ENCODE measurements at places on chromosomes 2 and 18. TPM values are rescaled to one million over a fixed set of nuclear protein-coding genes. Genes with fewer than 3 reads are reported as not detected.
A peak's percentile ranks its signal among the peaks of the same experiment; 100 is the strongest.

Gene ABCG5
- not detected for total RNA-seq

DNA sequence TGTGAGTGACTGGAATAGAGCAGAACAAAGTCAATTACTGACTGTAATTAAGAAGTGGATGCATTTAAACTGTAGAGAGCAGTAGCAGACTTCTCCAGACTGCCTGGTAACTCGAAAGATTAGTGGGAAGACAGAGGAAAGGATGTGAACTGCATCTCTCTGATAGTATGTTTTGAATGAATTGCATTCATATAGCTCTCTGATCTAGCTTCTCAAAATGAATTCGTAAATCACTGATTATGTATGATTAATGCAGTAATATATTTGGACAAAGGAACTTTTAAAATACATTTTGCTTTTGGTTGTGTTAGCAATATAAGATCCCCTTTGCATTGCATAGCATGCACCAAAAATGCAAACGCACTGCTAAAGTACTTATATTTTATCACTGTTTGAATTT is 304.0 kb downstream of the ARHGAP15 start:
- H3K4me1 ChIP-seq = no peaks in the 10 kb centered on the region
- peak; percentile 31 for ATAC-seq
- H3K27ac ChIP-seq = no peak overlapping the region
- no peak overlapping the region for H3K4me3 ChIP-seq
- no peaks in the 10 kb centered on the region for H3K36me3 ChIP-seq
- no peaks in the 10 kb centered on the region for H3K27me3 ChIP-seq

- ATAC-seq = no peak
- H3K27me3 ChIP-seq = no peaks in the 10 kb centered on the region
- no peak overlapping the region for H3K4me3 ChIP-seq
- H3K36me3 ChIP-seq = no peaks in the 10 kb centered on the region
- no peak overlapping the region for H3K27ac ChIP-seq
Observed at GRCh38 chr2:149617476-149617875, 29.9 kb upstream of the MMADHC start.

DNA sequence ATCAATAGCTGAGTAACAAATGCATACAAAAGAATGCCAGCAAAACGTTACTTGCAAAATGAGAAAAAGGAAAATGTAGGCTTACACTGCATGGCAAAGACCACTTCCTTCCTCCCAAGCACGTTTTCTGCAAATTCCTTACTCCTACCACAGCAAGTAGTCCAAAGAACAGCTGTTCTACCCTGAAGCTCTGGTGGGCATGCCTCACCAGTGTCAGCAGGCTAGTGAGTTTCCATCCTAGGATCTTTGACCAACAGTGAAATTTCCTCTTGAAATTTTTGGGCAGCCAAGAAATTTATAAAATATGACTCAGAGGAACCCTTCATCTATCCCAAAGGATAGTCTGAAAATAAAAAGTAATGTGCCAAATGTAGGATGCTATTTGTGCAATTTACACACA is 123.9 kb downstream of the ZNF532 start:
- ATAC-seq = no peak
- no peaks in the 10 kb centered on the region for H3K27me3 ChIP-seq
- H3K4me1 ChIP-seq = no peaks in the 10 kb centered on the region
- no peak overlapping the region for H3K27ac ChIP-seq

GRCh38 chr2:174009488-174010223 is 44.5 kb upstream of the SP3 start:
- no peak overlapping the region for H3K27ac ChIP-seq
- no peaks in the 10 kb centered on the region for H3K4me1 ChIP-seq
- no peaks in the 10 kb centered on the region for H3K27me3 ChIP-seq

Gene NRP2
- total RNA-seq = 278 TPM

Gene GRP
- total RNA-seq = not detected

- H3K4me1 ChIP-seq = peaks cover 13% of the 10 kb centered on the region
- no peaks in the 10 kb centered on the region for H3K36me3 ChIP-seq
- H3K27ac ChIP-seq = no peak overlapping the region
- ATAC-seq = no peak
- H3K27me3 ChIP-seq = no peaks in the 10 kb centered on the region
Observed at GRCh38 chr2:54553775-54554174, 97.6 kb downstream of the SPTBN1 start.

DNA sequence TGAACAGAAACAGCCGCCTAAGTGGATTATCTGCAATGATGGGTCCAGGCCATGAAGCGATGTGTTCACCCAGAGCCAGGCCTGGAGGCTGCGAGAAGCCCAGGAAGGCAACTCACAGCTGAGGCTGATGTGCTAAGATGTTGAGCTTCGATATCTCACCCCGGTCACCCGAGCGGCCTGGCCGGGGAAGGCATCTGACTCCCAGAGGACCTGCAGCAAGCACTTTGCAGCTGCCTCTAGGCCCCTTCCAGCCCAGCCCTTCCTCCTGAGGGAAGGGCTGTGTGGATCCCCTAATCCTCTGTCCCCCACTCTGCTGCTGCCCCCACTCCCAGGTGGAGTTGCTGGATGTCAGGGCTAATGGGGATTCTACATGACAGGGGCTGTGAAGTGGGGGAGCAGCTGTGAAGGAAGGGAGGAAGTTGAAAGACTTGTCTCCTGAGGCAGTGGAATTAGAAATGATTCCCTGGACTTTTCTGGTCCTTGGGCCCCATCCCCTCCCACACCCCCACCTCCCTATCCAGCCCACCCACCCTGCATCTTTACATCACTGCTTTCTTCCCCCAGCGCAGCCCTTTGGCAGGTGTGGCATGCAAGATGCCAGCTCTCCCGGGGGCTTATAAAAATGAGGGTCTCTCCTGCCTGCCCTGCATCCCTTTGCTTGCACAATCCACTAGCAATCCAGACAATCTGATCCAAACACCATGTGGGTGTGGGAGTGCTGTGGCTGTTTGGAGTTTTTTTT is 4.3 kb downstream of the ATP6V1B1 start:
- no peak overlapping the region for H3K27ac ChIP-seq
- ATAC-seq = no peak
- H3K36me3 ChIP-seq = no peaks in the 10 kb centered on the region
- no peaks in the 10 kb centered on the region for H3K4me1 ChIP-seq

DNA sequence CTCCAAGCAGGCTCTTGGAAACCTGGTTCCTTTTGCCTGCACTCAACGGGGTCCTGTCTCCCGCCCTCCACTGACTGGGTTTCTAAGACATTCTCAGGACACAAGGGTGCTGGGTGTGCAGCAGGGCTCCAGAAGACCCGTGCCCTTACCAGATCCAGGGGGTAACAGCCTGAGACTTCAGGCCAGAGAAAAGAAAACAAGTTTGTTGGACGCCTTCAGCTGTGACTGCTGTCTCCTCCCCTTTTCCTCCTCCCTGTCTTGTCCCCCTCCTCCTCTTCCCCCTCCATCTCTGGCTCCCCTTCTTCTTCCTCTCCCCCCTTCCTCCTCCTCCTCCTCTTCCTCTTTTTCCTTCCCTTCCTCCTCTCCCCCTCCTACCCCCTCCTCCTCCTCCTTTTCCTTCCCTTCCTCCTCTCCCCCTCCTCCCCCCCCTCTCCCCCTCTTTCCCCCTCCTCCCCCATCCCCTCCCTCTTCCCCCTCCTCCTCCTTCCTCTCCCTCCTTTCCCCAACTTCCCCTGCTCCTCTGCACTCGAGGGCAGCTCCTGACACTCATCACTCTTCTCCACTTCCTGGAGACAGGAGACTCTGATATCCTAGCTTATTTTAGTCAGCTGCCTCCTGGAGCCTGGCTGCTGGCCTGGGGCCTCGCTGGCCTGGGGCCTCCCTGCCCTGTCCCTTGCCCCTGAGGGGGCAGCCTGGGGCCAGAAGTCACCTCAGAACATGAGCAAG is 12.4 kb downstream of the ADRA2B start:
- H3K36me3 ChIP-seq = no peaks in the 10 kb centered on the region
- no peak for ATAC-seq
- H3K4me3 ChIP-seq = no peak overlapping the region
- H3K27me3 ChIP-seq = peaks cover 8% of the 10 kb centered on the region

- no peak overlapping the region for H3K27ac ChIP-seq
- peaks cover 31% of the 10 kb centered on the region for H3K4me1 ChIP-seq
- no peak overlapping the region for H3K4me3 ChIP-seq
- no peaks in the 10 kb centered on the region for H3K27me3 ChIP-seq
- no peaks in the 10 kb centered on the region for H3K36me3 ChIP-seq
Observed at GRCh38 chr2:120109186-120110061, 96.5 kb downstream of the EPB41L5 start.

GRCh38 chr2:96152304-96153161 is 7.3 kb upstream of the DUSP2 start:
- no peak overlapping the region for H3K27ac ChIP-seq
- ATAC-seq = no peak
- H3K27me3 ChIP-seq = peaks cover 10% of the 10 kb centered on the region
- H3K4me3 ChIP-seq = no peak overlapping the region
- peaks cover 11% of the 10 kb centered on the region for H3K4me1 ChIP-seq

GRCh38 chr18:28995319-28995718 is 818.4 kb upstream of the CDH2 start:
- no peaks in the 10 kb centered on the region for H3K36me3 ChIP-seq
- no peaks in the 10 kb centered on the region for H3K4me1 ChIP-seq
- no peak overlapping the region for H3K27ac ChIP-seq
- no peak overlapping the region for H3K4me3 ChIP-seq

DNA sequence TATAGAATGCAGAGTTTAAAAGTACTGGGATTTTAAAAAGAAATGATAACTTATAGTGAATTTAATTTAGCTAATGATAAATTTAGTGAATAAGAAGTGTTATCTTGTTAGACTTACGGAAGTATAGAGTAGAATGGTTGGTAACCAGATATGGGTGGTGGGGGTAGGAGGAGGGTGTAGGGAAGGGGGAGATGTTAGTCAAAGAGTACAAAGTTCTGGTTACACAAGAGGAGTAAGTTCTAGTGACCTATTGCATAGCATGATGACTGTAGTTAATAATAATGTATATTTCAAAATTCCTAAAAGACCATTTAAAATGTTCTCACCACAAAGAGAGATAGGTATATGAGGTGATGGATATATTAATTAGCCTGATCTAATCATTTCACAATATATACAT is 184.8 kb upstream of the STON1 start:
- peaks cover 62% of the 10 kb centered on the region for H3K4me1 ChIP-seq
- no peaks in the 10 kb centered on the region for H3K27me3 ChIP-seq
- no peaks in the 10 kb centered on the region for H3K36me3 ChIP-seq

GRCh38 chr2:176502619-176503018 is 233.4 kb downstream of the MTX2 start:
- H3K27me3 ChIP-seq = no peaks in the 10 kb centered on the region
- H3K4me3 ChIP-seq = no peak overlapping the region
- no peak for ATAC-seq
- no peak overlapping the region for H3K27ac ChIP-seq

- peaks cover 13% of the 10 kb centered on the region for H3K36me3 ChIP-seq
- peak; percentile 10 for ATAC-seq
- H3K27me3 ChIP-seq = no peaks in the 10 kb centered on the region
- peaks cover 33% of the 10 kb centered on the region for H3K4me1 ChIP-seq
Observed at GRCh38 chr2:191678437-191679100, 633 bp downstream of the NABP1 start.

Gene UGT1A4
- 0.13 TPM for total RNA-seq

GRCh38 chr18:73924307-73924706 is 223.3 kb downstream of the FBXO15 start:
- H3K4me1 ChIP-seq = no peaks in the 10 kb centered on the region
- H3K4me3 ChIP-seq = no peak overlapping the region
- no peaks in the 10 kb centered on the region for H3K36me3 ChIP-seq

DNA sequence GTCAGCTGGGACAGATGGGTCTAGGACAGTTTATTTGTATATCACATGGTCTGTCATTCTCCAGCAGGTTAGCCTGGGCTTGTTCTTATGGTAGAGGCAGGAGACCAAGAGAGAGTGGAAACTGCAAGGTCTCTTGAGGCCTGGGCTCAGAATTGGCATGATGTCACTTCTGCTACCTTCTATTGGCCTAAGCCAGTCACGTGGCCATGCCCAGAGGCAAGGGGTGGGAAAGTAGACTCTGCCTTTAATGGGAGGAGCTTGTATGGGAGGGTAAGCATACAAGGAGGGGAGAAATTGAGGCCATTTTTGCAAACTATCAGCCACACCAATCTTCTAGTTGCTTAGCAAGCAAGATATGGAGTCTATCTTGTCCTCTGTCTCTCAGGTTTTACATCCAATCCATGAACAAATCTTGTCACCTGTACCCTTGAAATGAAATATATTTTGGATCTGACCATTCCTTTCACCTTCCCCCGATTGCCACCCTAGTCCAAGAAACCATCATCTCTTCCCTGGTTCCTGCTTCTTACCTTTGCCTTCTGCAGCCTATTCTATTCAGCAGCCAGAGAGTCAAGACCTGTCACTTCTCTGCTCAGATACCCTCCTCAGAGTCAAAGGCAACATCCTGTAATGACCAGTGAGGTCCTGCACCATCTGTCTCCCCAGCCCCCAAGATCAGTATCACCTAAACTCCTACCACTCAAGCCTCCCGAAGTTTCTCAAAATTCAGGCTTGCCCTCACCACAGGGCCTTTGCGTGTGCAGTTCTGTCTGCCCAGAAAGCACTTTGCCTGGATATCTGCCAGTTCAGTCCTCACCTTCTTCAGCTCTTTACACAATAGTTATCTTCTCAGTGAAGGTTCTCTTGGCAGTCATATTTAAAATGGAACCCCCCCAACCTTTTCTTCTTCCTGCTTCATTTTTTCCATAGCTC is 240.0 kb downstream of the LOXHD1 start:
- H3K27ac ChIP-seq = no peak overlapping the region
- H3K4me3 ChIP-seq = no peak overlapping the region
- H3K4me1 ChIP-seq = peaks cover 13% of the 10 kb centered on the region
- no peaks in the 10 kb centered on the region for H3K36me3 ChIP-seq
- no peaks in the 10 kb centered on the region for H3K27me3 ChIP-seq
- no peak for ATAC-seq

DNA sequence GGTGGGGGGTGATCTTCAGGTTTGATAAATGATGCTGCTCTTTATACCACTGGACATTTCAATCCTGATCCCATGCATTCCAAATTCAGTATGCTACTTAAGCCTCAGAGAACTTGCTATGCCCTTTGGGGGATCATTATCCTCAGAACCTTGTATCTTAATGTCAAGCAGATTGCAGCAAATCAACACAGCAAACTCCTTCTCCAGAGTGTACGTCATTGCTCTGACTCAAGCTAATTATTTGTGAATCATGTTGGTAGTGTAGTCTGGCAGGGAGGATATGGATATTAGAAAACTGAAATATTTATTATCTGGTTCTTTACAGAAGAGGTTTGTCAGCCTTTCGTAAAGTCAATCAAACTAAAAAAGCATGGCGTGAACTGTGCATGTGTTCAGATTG is 562.5 kb upstream of the FAM98A start:
- no peaks in the 10 kb centered on the region for H3K4me1 ChIP-seq
- no peaks in the 10 kb centered on the region for H3K36me3 ChIP-seq
- H3K27ac ChIP-seq = no peak overlapping the region
- no peak overlapping the region for H3K4me3 ChIP-seq
- ATAC-seq = no peak

DNA sequence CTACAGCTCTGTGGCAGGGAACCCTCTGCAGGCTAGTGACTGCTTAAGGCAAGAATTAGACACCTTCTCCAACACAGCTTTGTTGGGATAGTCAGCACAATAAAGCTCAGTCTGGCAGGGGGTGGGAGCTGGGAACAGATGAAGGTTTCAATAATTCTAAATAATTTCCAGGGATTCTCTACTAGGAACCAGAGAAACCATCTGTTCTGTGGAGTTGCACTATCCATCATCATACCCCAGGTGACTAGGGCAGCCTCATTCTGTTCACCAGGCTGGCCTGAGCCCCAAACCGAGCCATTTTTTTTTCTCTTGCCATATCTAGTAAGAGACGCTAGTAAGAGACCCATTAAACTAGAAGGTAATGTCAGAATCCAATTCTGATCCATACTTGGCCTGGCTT is 35.8 kb upstream of the CYP26B1 start:
- ATAC-seq = no peak
- H3K4me3 ChIP-seq = no peak overlapping the region
- H3K27me3 ChIP-seq = no peaks in the 10 kb centered on the region
- H3K36me3 ChIP-seq = no peaks in the 10 kb centered on the region
- H3K4me1 ChIP-seq = no peaks in the 10 kb centered on the region
- H3K27ac ChIP-seq = no peak overlapping the region

All from gastroesophageal sphincter (tissue), 4 donors.